ENCODE measurements at places on chromosomes 5 and 9.

GRCh38 chr9:133731876-133732638 lies 6.1 kb downstream of the SARDH start:
- DNase-seq = no peak

GRCh38 chr9:95505717-95506427 lies 10.9 kb downstream of the PTCH1 start:
- no peak for DNase-seq

DNA sequence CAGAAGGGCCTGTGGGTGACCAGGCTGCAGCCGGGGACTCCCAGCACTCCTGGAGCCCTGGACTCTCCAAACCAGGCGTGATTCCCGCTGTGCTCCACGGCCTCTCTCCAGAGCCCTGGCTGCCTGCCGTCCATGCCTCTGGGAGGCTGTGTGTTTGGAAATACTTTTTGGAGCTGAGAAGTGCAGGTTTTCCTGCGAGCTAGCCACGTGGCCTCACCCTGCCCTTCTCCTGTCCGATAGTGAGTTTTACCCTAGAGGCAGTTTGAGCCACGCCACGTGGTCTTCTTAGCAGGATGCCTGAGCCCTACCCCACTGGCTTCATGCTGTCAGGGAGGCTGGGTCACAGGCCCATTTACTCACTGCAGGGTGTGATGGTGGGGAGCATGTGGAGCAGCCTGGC lies 71.3 kb downstream of the COL5A1 start:
- DNase-seq = no peak

DNA sequence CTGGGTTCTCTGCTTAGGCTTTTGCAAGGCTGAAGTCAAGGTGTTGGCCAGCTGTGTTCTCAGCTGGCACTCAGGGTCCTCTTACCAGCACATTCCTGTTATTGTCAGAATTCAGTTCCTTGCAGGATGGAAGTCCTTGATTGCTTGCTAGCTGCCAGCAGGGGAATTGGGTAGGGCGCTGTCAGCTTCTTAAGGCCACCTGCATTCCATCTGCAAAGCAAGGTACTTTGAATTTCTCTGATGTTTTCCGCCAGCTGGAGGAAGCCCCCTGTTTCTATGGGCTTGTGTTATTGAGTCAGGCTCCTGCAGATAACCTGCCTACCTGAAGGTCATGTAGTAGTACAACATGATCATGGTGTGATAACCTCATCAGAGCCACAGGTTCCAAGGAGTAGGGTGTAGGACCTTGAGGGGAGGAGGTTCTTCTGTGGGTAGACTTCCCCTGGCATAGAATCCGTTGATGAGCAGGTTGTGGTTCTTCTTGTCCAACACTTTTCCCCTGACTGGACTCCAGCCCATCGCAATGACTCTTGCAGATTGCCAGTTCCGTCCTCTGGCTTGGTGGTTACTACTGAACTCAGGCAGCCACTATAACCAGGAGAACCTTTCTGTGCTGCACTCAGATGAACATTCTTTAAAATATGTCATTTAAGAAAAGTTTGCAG lies 6.8 kb downstream of the TENT4A start:
- DNase-seq = no peak

DNA sequence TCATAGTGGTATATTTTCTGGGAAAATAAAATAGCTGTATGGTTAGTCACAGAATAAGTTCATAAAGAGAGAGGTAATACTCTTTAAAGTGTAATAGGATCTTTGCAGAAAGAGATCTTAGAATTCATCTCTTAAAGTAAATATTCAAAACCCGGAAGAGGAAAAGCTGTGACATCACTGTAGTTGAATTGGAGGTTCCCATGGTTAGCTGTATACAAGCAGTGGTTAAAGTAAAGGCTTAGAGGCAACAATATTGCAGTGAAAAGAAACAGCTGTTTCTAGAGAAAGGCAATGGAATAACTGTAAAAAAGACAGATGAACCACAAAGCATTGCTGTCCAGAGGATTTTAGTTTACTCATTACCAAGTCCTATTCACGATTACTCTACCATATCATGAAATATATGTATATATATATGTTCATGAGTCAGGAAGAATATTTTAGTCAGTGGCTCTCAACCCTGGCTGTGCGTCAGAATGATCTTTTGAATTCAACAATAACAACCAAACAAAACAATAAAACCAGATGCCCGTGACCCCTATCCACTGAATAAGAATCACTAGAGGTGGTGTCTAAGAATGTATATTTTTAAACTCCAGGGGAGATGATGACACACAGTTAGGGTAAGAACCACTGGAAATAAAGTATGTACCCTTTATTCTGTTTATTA lies 4.7 kb downstream of the ERCC6L2 start:
- DNase-seq = no peak

DNA sequence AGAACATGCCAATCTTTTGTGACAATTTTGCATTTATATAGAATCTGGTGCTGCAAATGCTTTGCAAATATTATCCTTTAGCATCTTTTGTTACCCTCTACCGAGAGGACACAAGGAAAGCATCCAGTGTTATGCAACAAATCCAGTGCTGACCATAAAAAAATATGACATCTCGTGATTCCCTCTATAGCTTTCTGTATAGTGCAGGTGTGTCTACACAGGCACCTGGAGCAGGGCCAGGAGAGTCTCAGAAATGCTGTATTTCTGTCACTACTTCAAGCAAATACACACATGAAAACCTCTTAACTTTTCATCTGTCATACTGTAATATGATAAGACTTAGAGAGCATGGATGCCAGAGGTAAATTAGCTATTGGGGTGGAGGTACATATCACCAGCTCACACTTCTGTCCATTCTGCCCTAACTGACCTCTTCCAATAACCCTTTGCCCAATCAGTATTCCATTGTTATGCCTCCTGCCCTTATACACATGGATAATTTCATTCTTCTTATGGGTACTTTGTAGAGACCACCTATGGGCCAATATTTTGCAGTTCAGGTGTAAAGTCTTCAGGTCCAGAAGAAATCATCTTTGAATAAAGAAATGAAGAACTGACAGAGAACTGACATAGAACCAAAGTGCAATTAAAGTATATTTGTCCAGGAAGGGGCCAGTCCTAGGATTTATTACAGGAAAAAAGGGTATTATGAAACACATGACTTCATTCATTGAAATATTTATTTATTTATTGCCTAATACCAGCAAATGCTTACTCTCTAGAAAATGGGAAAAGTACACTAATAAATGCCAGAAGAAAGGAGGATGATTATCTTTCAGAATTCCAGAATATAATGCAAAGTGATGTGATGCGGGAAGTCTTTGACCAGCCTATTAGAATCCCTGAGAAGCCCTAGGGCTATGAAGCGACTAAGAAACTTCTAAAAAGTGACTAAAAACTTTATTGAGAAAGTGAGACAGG lies 106.5 kb downstream of the EPB41L4A start:
- no peak for DNase-seq

DNA sequence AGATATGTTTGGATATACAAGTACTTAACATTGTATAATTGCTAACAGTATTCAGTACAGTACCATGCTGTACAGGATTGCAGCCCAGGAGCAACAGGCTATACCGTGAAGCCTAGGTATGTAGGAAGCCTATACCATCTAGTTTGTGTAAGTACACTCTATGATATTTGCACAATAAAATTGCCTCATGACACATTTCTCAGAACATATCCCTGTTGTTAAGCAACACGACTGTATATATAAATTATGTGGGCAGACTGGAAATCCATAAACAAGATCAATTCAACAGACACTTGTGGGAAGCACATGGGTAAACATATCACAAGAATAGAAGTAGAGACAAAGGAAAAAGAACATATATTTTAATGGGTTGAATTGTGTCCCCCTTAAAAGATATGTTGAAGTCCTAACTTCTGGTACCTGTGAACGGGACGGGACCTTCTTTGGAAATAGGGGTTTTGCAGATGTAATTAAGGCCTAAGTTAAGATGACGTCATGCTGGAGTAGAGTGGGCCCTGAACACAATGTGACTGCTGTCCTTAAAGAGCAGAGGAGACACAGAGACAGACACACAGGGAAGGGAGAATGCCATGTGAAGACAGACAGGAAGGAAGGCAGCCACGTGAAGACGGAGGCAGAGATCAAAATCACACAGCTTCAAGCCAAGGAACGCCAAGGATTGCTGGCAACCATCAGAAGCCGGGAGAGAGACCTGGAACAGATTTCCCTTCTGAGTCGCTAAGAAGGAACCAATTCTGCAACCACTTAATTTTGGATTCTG lies 76.3 kb downstream of the SCAI start:
- DNase-seq = no peak

GRCh38 chr5:77852068-77852513 lies 76.0 kb upstream of the TBCA start:
- no peak for DNase-seq

DNA sequence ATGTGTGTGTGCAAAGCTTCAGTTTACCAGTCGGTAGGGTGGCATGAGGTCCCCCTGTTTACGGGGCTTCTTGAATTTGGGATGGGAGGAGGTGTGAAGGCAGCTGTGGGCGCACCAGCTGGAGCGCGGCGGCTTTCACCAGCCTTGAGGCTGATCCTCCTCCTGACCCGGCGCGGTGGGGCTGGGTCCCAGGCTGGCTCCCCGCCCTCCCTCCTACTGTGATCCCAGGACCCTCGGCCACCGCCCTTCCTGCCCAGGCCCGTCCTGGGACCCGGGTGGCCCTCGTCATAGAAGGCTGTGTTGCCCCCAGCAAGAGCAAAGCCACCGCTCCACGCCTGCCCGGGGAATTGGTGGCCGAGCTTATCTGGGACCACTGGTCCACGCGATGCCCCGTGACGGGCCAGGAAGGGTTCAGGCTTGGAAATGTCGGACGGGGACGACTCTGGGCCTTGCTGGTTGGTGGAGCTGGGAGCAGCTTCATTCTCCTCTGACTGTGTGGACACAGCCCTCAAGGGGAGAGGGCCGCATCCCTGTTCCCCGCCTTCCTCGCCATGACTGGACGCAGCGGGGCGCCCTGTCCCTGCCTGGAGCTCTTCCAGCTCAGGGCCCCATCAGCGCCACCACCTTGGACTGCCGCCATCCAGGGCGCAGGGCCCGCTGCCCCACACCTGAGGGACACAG lies 271.1 kb upstream of the IRX1 start:
- no peak for DNase-seq

GRCh38 chr5:81134066-81134465 lies 99.1 kb upstream of the CKMT2 start:
- no peak for DNase-seq

DNA sequence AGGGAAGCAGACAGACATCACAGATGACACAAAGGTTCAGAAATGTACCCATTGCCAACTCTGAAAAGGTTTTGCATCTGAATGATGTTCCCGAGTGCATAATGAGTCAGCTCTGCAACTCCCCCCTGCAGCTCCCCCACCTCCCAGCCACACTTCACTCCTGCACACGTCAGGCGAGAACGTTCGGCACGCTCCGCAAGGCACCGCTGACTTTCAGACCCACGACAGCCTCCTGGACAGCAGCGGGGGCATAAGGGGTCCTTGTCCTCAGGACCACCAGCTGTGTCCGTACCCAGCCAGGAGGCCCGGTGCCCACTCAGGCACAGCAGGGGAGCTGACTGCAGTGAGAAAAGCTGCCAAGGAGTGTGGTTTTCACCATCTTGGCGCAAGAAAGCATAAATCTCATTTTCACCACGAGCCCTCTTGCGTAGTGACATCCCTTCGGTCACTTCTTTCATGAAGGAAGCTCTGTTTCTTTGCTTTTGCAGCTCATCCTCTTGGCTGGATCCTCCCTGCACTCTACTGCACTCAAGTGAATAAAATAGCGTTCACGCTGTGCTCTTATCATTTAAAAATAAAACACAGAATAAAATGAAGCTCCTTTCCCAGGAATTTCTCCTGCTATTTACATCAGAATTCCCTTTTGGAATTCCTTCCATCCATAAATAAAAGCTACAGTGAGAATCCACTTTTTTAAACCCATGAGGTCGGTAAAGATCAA lies 9.9 kb downstream of the GFPT2 start:
- no peak for DNase-seq

DNA sequence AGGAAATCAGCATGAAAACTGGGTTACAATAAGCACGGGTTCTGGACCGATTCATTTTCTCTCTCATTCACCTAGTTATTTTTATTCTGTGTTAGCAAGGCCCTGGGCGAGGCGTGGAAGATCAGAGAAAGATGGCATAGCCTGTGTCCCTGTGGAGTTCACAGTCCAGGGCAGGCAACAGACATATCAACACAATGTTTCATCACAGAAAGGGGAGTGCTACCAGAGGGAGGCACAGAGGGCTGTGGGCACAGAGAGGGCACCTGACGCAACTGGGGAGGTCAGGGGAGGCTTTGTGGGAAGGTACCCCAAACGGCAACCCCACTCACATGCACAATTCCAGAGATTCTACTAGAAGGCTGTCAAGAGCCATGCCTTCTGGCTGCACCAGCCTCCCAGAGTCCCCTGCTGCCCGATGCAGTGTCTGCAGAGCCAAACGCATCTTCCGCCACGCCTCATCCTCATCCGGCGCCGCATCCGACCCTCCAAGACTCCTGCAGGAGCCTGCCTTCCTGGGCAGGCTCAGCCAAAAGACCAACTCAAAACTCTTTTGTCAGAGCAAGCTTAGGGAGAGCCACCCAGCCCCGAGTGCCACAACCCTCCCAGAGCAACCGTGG lies 1.4 kb downstream of the FAM193B start:
- no peak for DNase-seq

GRCh38 chr9:13759551-13759950 lies 480.1 kb upstream of the MPDZ start:
- DNase-seq = no peak

DNA sequence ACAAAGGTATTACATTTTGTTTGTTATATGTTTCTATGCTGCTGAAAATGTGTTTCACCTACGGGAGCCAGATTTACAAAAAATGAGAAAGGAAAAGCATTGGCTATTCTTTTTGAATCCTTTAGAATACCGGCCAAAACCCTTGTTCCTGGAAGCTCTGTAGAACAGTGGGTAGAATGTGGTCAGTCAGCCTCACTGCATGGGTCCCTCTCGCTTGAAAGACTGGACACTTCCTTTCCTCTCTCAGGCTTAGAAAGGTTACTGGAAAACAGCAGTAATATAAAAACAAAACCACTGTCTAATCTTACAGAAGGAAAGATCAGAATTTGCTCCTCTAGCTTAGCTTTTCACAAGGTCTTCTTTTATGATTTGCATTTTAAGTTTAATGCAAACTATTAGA lies 45.1 kb downstream of the OSTF1 start:
- no peak for DNase-seq

GRCh38 chr9:127917603-127918002 lies 762 bp upstream of the ST6GALNAC4 start:
- no peak for DNase-seq

DNA sequence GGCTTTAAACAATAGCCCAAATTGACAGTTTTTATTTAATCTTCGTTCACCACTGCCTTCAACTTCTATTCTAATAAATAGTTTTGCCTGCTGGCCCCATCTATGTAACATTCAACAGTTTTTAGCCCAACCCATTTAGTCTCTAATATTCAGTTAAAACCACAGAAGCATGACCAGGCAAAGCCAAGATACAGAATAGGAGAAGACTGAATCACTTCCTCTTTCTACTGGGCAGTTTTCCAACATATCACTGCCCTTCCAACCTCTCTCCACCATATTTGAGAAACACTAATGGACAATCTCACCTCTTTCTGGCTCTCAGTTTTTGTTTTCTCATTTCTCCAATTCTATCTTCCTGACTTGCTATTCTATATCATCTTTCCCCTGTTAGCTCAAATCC lies 352.9 kb downstream of the DNAH5 start:
- no peak for DNase-seq

DNA sequence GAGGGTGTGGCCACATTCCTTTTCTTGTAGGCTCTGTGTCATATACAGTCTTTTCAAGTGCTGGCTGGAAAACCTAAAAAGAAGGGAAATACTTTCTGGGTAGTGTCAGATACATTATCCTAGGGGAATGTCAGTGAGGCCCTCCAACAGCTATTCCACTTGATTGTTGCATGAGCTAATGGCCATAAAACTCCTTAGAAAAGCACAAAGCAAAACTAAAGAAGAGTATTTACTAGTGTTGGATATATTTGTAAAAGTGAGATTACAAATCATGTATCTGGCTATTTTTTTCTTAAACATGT lies 829 bp downstream of the ANXA1 start:
- DNase-seq = no peak

Measured in stimulated activated CD4-positive, alpha-beta T cell treated with anti-CD3 and anti-CD28 coated beads, Interleukin-12 subunit alpha, Interleukin-12 subunit beta, amount 100 ng/mL, for 24 hours (primary cell).